ENCODE measurements at places on chromosomes 4 and X. TPM values are rescaled to one million over a fixed set of nuclear protein-coding genes. Genes with fewer than 3 reads are reported as not detected.
A peak's percentile ranks its signal among the peaks of the same experiment; 100 is the strongest.

DNA sequence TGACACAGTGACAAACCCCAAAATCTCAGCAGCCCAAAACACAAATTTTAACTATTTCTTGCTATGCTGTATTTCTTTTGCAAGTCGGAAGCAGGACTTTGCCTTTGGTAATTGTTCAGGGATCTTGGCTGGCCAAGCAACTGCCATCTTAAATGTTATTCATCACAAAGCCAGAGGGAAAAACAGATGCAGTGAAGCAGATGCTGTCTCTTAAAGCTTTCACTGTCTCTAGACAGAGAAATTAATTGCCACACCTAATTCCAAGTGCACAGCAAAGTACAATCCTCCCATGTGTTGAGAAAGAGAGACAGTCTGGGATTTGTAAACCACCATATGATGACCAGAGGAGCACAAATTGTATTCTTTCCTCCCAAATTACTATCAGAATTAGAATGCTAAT lies 30.0 kb upstream of the GALNT7 start:
- H3K4me3 ChIP-seq: no peak overlapping the region
- H3K4me1 ChIP-seq: no peaks in the 10 kb centered on the region
- no peak overlapping the region for H3K27ac ChIP-seq
- no peaks in the 10 kb centered on the region for H3K36me3 ChIP-seq
- no peaks in the 10 kb centered on the region for H3K27me3 ChIP-seq

DNA sequence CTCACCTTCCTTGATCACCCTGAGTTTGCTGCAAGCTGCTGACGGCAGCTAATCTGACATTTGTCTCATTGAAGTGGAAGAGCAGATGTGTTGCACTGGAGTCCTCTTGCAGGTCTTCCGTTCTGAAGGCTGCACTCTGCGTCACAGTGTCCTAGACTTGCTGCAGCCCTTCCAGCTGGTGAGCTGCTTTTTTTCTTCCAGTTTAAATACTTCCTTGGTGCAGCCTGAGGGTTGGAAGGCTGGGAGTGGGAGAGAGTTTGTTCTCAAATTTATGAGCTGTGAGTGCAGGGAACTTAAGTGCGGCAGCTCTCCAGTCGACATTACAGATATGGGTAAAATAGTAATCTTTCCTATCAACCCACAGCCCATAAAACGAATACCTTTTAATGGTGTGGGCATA lies 303.6 kb upstream of the FAT1 start:
- no peaks in the 10 kb centered on the region for H3K27me3 ChIP-seq
- H3K36me3 ChIP-seq: no peaks in the 10 kb centered on the region

DNA sequence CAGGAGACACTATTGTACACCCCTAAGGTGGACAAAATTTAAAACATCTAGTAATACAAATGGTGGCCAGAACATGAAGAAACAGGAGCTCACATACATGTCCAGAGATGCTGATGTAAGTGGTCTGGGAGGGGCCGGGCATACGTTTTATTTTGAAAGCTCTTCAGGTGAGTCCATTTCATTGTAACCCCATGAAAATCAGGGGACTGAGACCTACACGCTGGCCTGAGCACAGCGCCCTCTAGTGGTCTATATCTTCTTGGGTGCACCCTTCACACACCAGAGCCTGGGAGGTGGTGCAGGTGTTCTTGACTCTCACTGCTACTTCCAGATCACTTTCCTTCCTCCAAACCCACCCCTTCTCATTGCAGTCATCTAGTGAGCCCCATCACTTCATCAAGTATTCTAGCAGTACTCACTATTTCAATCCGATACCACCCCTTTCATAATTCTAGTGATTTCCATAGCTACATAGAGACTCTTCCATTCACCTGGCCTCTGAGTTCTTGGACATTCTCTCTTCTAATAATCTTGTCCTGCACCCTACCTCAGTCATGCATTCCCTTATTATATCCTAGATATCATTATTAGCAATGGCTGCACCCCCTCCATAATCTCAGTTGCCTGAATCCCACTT lies 4.3 kb upstream of the TLR6 start:
- no peak overlapping the region for H3K27ac ChIP-seq
- peak; percentile 81 for DNase-seq
- no peak overlapping the region for H3K4me3 ChIP-seq
- H3K27me3 ChIP-seq: no peaks in the 10 kb centered on the region
- H3K36me3 ChIP-seq: no peaks in the 10 kb centered on the region

GRCh38 chrX:43685221-43685620 lies 29.1 kb downstream of the MAOA start:
- H3K27me3 ChIP-seq: peaks cover 6% of the 10 kb centered on the region
- no peaks in the 10 kb centered on the region for H3K4me1 ChIP-seq
- no peak overlapping the region for H3K27ac ChIP-seq
- no peaks in the 10 kb centered on the region for H3K36me3 ChIP-seq

DNA sequence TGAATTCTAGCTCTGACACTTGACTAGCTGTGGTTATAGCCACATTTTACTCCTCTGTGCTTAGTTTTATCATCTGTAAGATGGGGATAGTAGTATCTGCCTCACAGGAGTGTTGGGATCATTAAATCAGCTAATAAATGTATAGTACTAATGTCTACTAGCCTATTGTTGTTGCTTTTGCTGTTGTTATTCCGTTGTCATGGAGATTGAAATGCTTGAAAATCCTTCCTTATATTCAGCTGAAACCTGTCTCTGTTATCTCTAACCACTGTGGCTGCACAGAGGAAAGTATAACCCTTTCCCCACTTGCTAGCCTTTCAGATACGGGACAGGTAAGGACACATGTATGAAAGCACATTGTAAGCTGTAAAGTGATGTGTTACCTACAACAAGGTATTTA lies 33.9 kb downstream of the CLCN5 start:
- H3K4me3 ChIP-seq: no peak overlapping the region
- H3K4me1 ChIP-seq: peaks cover 11% of the 10 kb centered on the region
- H3K27me3 ChIP-seq: no peaks in the 10 kb centered on the region
- no peak overlapping the region for H3K27ac ChIP-seq

- H3K4me3 ChIP-seq: no peak overlapping the region
- no peak overlapping the region for H3K27ac ChIP-seq
- DNase-seq: no peak
- no peaks in the 10 kb centered on the region for H3K36me3 ChIP-seq
Observed at GRCh38 chr4:98710831-98711230, 52.4 kb upstream of the TSPAN5 start.

- DNase-seq: no peak
- no peak overlapping the region for H3K4me3 ChIP-seq
- peaks cover 3% of the 10 kb centered on the region for H3K27me3 ChIP-seq
- H3K4me1 ChIP-seq: no peaks in the 10 kb centered on the region
- no peaks in the 10 kb centered on the region for H3K36me3 ChIP-seq
Observed at GRCh38 chr4:84378983-84379382, 120.1 kb downstream of the NKX6-1 start.

DNA sequence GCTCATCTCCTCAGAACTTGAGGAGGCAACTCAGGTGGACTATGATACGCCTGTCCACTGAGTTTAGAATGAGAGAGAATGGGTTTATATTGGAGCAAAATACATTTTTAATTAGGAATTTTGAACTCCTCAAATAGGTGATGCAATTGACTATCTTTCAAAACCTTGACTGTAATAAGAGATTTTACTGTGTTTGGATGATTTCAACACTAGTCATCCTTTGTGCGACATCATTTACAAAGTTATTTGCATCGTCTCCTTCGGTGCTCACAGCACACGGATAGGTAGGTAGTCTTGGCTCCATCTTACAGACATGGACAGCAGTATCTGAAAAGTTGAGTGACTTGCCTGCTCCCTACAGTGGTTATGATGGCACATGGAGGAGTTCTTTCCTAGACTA lies 67.0 kb downstream of the AASDH start:
- no peak for DNase-seq
- no peak overlapping the region for H3K4me3 ChIP-seq
- H3K27me3 ChIP-seq: no peaks in the 10 kb centered on the region
- H3K36me3 ChIP-seq: no peaks in the 10 kb centered on the region
- no peak overlapping the region for H3K27ac ChIP-seq

DNA sequence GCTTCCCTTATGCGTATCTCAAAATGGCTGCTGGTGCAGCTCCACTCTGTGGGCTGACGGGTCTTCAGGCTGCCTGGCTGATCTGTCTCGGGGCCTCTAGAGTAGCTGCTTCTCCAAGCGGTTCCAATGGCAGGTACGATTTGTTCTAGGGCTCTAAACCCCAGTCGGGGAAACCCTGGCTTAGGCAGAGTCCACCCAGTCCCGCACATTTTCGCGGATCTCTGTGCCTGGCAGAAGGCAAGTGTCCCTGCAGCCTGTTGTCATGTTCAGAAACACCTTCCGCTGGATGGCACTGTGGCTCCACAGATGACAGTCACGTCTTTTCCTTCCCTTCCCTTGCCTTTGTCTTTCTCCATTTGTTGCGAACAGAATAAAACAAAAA lies 54.4 kb downstream of the NBDY start:
- no peaks in the 10 kb centered on the region for H3K4me1 ChIP-seq
- no peaks in the 10 kb centered on the region for H3K36me3 ChIP-seq
- no peak overlapping the region for H3K4me3 ChIP-seq
- H3K27me3 ChIP-seq: no peaks in the 10 kb centered on the region
- peak overlapping the region; percentile 61 for H3K27ac ChIP-seq
- no peak for DNase-seq

The TMSB15C gene
- 5.4 TPM for total RNA-seq

The CENPVL2 gene
- not detected for total RNA-seq

The XAGE2 gene
- total RNA-seq: not detected

The GPR50 gene
- total RNA-seq: not detected

The CDKL2 gene
- 0.27 TPM for total RNA-seq

The NEIL3 gene
- not detected for total RNA-seq

The PKD2 gene
- total RNA-seq: 4.9 TPM

The SPANXA2 gene
- not detected for total RNA-seq

Measured in B cell (primary cell).